CD4-positive, alpha-beta memory T cell (primary cell): ENCODE measurements at places on chromosomes 5 and 9. TPM values are rescaled to one million over a fixed set of nuclear protein-coding genes. Genes with fewer than 3 reads are reported as not detected.

DNA sequence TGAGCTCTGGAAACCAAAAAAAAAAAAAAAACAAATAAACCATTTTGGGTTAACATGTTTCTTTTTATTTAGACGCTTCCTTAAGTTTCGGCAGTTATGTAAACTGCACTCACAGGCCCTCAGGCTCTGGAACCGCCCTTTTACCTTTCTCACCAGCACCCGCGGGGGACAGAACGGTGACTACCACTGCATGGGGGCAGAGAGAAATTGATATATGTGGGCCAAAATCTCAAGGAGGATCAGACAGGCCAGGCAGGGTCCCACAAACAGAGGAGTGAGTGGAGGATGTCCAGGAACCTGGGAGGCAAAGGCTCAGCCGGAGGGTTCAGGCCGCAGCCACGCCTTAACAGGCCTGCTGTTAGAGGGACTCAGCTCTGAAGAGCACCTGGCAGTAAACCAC lies 54.4 kb downstream of the IRX2 start:
- DNase-seq: no peak

DNA sequence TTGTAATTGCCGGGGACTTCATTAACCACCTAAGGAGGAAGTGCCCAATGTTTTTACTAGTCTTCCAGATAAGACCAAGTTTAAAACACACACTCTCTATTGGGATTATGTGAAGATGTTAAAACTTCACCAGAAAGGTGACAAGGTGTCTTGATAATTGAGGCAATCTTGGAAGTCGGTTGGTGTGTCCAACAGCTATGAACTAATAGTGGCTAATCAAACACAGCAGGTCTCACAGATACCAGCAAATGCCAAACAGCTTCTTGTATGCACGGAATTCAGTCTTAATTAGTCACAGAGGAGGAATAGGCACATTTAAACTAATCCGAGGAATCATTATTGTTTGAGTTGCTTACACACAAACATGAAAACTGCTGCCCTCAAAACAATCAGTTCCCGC lies 214.5 kb downstream of the SEC61B start:
- DNase-seq: no peak

Gene ANKRD34B
- total RNA-seq: not detected

- no peak for DNase-seq
Observed at GRCh38 chr9:94900222-94901018, 173.9 kb downstream of the AOPEP start.

GRCh38 chr9:129262261-129262660 lies 84.2 kb upstream of the IER5L start:
- no peak for DNase-seq

GRCh38 chr5:32859211-32859641 lies 148.1 kb downstream of the NPR3 start:
- DNase-seq: no peak

Gene PTPN3
- not detected for total RNA-seq
